ENCODE measurements at places on chromosomes 4 and X. TPM values are rescaled to one million over a fixed set of nuclear protein-coding genes. Genes with fewer than 3 reads are reported as not detected.

MMAA gene
- total RNA-seq: 3.9 TPM

RHOH gene
- 2.9 TPM for total RNA-seq

TLR3 gene
- total RNA-seq: 10.6 TPM

SASH3 gene
- 14.0 TPM for total RNA-seq

SSX4B gene
- not detected for total RNA-seq

SERTM2 gene
- 28.2 TPM for total RNA-seq

BST1 gene
- 5.2 TPM for total RNA-seq

RIBC1 gene
- not detected for total RNA-seq

PABPC1L2A gene
- not detected for total RNA-seq

TBL1X gene
- total RNA-seq: 41.3 TPM

DCAF12L2 gene
- total RNA-seq: not detected

RBM41 gene
- total RNA-seq: 11.5 TPM

- no peaks in the 10 kb centered on the region for H3K4me1 ChIP-seq
- H3K4me3 ChIP-seq: no peak overlapping the region
- H3K36me3 ChIP-seq: no peaks in the 10 kb centered on the region
- no peaks in the 10 kb centered on the region for H3K27me3 ChIP-seq
- H3K27ac ChIP-seq: no peak overlapping the region
Measured at GRCh38 chrX:38879631-38880220, 78.5 kb downstream of the MID1IP1 start.

DNA sequence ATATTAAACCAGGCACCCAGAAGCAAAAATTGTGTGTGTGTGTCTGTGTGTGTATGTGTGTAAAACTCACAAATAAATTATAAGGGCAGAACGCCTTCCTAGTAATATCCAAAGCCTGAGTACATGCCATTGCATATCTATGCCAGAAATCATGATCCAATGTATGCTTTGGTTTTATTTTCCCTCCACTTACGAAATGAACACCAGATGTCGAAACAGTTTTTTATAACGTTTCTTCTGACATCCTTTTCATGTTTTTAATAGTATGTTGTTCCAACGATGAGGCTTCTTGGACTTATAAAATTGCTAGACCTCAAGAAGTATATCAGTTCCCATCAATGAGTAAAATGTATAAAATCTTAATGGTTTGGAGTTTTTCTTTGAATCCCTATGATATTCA lies 55.4 kb downstream of the KCNIP4 start:
- H3K36me3 ChIP-seq: no peaks in the 10 kb centered on the region
- no peaks in the 10 kb centered on the region for H3K27me3 ChIP-seq
- peaks cover 5% of the 10 kb centered on the region for H3K4me1 ChIP-seq
- H3K27ac ChIP-seq: no peak overlapping the region
- no peak overlapping the region for H3K4me3 ChIP-seq

- H3K4me1 ChIP-seq: no peaks in the 10 kb centered on the region
- no peak overlapping the region for H3K27ac ChIP-seq
- no peaks in the 10 kb centered on the region for H3K27me3 ChIP-seq
- no peak for DNase-seq
- H3K36me3 ChIP-seq: no peaks in the 10 kb centered on the region
- H3K4me3 ChIP-seq: no peak overlapping the region
Measured at GRCh38 chrX:128460835-128461234, 408.6 kb upstream of the ACTRT1 start.

- H3K27me3 ChIP-seq: no peaks in the 10 kb centered on the region
- no peak overlapping the region for H3K4me3 ChIP-seq
- no peaks in the 10 kb centered on the region for H3K36me3 ChIP-seq
- no peaks in the 10 kb centered on the region for H3K4me1 ChIP-seq
- no peak overlapping the region for H3K27ac ChIP-seq
- no peak for DNase-seq
Measured at GRCh38 chr4:4327652-4328121, 37.6 kb downstream of the ZBTB49 start.

GRCh38 chr4:169256101-169256612 lies 14.6 kb downstream of the SH3RF1 start:
- H3K4me1 ChIP-seq: peaks cover 60% of the 10 kb centered on the region
- H3K4me3 ChIP-seq: no peak overlapping the region
- H3K27me3 ChIP-seq: no peaks in the 10 kb centered on the region
- no peak for DNase-seq
- H3K27ac ChIP-seq: peak overlapping the region; percentile 14

GRCh38 chrX:46620505-46620904 lies 46.9 kb downstream of the CHST7 start:
- no peaks in the 10 kb centered on the region for H3K27me3 ChIP-seq
- no peak for DNase-seq
- no peak overlapping the region for H3K27ac ChIP-seq
- no peaks in the 10 kb centered on the region for H3K4me1 ChIP-seq

GRCh38 chrX:7074148-7074907 lies 73.2 kb upstream of the STS start:
- H3K27me3 ChIP-seq: no peaks in the 10 kb centered on the region
- H3K4me1 ChIP-seq: no peaks in the 10 kb centered on the region
- H3K4me3 ChIP-seq: no peak overlapping the region
- no peak for DNase-seq
- H3K27ac ChIP-seq: no peak overlapping the region
- H3K36me3 ChIP-seq: no peaks in the 10 kb centered on the region

DNA sequence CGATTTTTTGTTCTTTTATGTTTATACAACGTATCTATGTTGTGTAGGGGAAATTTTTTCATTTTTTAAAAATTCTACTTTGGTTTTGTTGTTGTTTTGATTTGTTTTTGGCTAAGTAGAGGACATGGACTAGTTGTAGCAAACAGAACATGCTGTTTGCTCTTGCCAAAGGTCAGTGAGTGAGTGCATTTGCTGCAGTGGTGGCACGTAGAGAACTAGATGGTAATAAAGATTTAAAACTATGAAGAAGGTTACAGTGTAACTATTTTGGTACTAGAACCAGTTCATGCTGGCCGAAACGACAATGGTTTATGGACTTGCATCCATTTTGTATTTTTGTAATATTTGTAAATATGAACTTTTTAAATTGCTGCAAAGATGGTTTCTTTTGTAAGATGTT lies 1.9 kb upstream of the SCML1 start:
- H3K27ac ChIP-seq: peak overlapping the region; percentile 77
- no peak overlapping the region for H3K4me3 ChIP-seq
- no peaks in the 10 kb centered on the region for H3K36me3 ChIP-seq
- H3K27me3 ChIP-seq: no peaks in the 10 kb centered on the region

DNA sequence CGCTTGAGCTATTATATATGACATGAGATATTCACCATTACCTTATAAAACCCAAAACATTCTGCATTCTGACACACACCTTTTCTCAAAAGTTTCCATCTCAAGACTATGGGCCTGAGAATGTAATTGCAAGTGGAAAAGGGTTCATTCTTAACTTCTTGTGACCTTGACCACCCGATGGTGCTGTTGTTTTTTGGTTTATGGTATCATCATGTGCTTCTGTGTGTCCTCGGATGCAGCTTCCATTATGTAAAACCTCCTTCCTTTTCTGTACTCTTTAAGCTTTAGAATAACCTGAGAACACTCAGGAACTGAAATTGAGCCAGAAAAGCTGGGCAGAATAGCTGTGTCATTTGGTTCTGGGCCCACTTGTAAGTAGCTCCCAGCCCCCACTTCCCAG lies 16.2 kb upstream of the PUDP start:
- no peak for DNase-seq
- H3K36me3 ChIP-seq: no peaks in the 10 kb centered on the region
- no peak overlapping the region for H3K27ac ChIP-seq

- H3K4me3 ChIP-seq: no peak overlapping the region
- H3K4me1 ChIP-seq: peaks cover 6% of the 10 kb centered on the region
- no peaks in the 10 kb centered on the region for H3K36me3 ChIP-seq
- no peak overlapping the region for H3K27ac ChIP-seq
- H3K27me3 ChIP-seq: no peaks in the 10 kb centered on the region
Measured at GRCh38 chrX:23737413-23737812, 5.7 kb downstream of the ACOT9 start.

- no peak overlapping the region for H3K27ac ChIP-seq
- H3K4me1 ChIP-seq: no peaks in the 10 kb centered on the region
- DNase-seq: no peak
- no peaks in the 10 kb centered on the region for H3K36me3 ChIP-seq
- H3K4me3 ChIP-seq: no peak overlapping the region
Measured at GRCh38 chr4:55169352-55169961, 44.1 kb upstream of the KDR start.

DNA sequence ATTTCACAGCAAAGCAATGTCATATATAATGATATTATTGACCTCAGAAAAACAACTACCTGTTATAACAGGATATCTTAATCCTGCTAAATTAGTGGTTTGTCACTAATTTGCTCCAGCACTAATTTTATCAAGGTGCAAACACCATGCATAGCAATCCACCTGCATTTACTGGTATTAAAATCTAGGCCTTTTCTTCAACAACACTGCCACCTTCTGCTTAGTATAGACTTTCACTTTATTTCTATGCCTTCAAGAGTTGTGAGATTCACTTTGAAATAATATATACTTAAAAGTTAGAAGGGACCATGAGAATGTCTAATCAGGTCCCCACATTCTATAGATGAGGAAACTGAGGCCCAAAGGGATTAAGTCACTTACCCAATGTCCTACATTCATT lies 82.1 kb upstream of the IQCM start:
- H3K27ac ChIP-seq: no peak overlapping the region
- H3K27me3 ChIP-seq: no peaks in the 10 kb centered on the region
- H3K4me3 ChIP-seq: no peak overlapping the region
- no peaks in the 10 kb centered on the region for H3K36me3 ChIP-seq
- no peaks in the 10 kb centered on the region for H3K4me1 ChIP-seq

- DNase-seq: no peak
- no peak overlapping the region for H3K27ac ChIP-seq
- no peaks in the 10 kb centered on the region for H3K27me3 ChIP-seq
- peaks cover 9% of the 10 kb centered on the region for H3K4me1 ChIP-seq
Measured at GRCh38 chrX:100654261-100654660, 10.3 kb downstream of the SRPX2 start.

GRCh38 chr4:17491196-17491595 lies 20.7 kb downstream of the QDPR start:
- no peak overlapping the region for H3K4me3 ChIP-seq
- H3K36me3 ChIP-seq: no peaks in the 10 kb centered on the region
- no peaks in the 10 kb centered on the region for H3K27me3 ChIP-seq
- H3K4me1 ChIP-seq: no peaks in the 10 kb centered on the region

DNA sequence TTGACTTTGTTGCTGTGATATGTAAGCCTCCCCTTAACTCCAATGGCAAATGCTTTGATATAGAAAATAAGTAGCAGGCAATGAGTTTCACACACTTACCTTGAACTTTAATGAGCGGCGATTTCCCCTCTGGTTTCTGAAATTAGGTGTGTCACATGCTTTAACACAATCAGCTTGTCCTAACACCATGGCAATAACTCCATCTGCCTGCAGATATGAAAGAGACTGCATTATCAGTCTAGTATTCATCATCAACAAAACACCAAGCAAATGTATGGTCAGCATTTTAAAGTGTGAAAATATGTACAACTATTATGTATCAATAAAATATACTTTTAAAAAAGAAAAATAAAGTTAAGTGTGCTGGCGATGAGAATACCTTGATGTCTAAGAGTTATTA lies 128.8 kb upstream of the FAM9B start:
- no peak overlapping the region for H3K27ac ChIP-seq
- H3K4me1 ChIP-seq: no peaks in the 10 kb centered on the region
- H3K4me3 ChIP-seq: no peak overlapping the region
- DNase-seq: no peak

DNA sequence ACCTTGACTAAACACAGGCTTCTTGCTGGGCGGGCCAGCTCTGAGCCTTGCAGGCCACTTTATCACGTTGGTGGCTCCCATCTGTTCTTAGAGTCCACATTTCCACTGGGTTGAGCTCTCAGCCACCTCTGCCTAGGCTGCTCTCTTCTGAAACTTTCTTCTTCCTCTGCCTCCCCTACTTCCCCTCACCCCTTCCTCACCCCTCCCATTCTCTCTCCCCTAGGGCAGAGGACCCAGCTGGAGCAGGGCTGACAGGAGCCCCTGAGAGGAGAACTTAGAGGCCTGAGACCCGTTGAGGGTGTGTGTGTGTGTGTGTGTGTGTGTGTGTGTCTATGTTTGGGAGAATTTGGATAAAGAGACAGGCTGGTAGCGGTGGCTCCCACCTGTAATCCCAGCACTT lies 19.9 kb upstream of the TMSB4X start:
- H3K4me3 ChIP-seq: no peak overlapping the region
- no peak for DNase-seq
- peaks cover 19% of the 10 kb centered on the region for H3K4me1 ChIP-seq
- peak overlapping the region; percentile 72 for H3K27ac ChIP-seq

DNA sequence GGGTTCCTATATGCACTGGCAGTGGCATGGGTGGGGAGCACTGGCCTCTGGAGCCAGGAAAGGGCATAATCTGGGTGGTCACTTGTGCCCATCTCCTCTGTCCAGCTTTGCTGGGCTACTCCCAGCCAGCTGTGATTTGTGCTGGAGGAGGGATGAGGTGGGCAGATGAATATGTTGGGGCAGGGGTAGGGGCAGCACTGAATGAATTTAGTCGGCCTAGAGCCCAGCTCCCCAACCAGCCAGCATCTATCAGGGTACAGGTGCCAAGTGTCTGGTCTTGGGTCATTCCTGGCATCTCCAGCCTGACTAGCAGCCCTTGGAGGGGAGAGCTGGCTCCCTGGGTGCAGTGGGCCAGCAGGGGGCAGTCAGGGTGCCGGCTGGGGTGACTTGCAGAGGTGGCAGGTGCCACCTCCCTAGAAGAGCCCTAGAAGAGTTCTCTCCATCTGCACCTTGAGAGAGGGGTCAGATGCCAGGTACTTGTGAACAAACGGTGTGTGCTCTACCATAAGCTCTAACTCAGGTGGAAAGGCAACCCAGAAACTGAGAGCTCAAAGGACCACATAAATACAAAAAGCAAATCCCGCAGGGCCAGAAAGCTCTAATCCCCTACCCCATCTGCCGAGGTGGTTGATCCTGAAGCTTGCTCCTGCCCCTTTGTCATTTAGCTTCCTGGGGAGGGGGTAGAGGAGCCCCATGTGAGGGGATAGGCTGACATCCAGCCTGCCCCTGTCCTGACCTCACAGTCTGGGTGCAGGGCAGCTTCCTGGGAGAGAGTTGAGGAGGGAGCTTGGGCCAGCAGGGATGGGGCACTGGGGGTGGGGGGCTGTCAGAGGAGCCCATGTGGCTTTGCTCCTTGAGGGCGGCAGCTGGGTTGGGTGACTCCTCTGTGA lies 2.2 kb downstream of the SORCS2 start:
- no peaks in the 10 kb centered on the region for H3K27me3 ChIP-seq
- H3K4me3 ChIP-seq: no peak overlapping the region
- peaks cover 17% of the 10 kb centered on the region for H3K4me1 ChIP-seq
- H3K27ac ChIP-seq: no peak overlapping the region
- DNase-seq: peak; percentile 88

DNA sequence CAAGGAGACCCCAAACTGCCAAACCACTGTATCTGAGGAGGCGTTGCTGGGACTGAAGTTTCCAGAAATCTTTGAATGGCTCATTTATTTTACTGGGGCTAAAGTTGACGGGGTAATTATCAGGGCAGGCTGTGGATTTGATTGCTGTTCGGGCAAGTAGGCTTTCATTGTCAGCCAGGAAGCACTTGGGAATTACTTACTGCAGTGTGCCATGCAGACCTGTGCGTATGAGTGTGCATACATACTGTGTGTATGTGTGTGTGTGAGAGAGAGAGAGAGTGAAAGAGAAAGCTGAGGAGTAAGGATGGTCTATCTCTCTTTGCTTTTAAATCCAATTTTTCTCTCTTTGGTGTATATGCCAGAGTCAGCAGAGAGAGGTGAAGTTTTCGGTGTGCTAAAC lies 122.7 kb downstream of the NPNT start:
- H3K4me1 ChIP-seq: no peaks in the 10 kb centered on the region
- DNase-seq: no peak
- no peaks in the 10 kb centered on the region for H3K27me3 ChIP-seq
- H3K4me3 ChIP-seq: no peak overlapping the region
- no peaks in the 10 kb centered on the region for H3K36me3 ChIP-seq

- H3K4me3 ChIP-seq: no peak overlapping the region
- H3K4me1 ChIP-seq: no peaks in the 10 kb centered on the region
- no peaks in the 10 kb centered on the region for H3K36me3 ChIP-seq
Measured at GRCh38 chr4:122775987-122776836, 43.7 kb downstream of the BBS12 start.
